ENCODE measurements at places on chromosomes 12 and 14.

DNA sequence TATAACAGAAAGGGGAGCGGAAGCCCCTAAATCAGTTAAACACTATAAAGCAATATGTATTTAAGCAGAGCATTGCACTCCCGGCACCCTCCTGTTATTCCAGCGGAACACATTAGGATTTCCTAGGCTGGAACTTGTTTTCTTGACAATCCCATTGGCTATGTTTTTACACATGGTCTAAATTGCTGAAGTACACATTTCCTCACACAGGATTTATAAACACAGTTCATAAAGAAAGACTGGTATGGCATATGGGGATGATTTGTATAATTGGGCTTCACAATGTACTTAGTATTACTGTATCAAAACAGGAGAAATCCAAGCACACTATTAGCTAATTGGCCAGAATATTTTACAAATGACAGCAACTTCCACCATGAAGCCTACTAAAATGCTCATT, 23.3 kb downstream of the PAX9 start:
- no peak for DNase-seq

DNA sequence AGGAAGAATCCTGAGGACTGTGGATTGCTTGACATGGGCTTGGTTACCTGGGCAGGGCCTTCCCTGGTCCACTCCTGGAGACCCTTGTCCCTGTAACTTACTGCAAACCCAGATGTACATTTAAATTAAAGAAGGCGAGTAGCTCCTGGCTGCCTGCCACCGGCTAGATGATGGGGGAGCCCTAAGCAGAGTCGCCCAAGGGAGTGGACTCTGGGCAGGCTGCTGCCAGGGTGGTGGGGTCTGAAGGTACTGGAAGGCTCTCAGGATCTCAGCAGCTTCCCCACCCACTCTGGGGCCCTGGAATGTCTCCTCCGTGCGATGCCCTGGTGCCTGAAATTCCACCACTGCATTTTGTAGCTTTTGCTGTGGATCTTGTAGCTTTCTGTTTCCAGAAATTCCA, 74.7 kb downstream of the FBXL14 start:
- no peak for DNase-seq

GRCh38 chr12:125124320-125124966, 59.2 kb downstream of the AACS start:
- DNase-seq: no peak

- no peak for DNase-seq
Measured at GRCh38 chr12:131454418-131455217, 256.3 kb upstream of the SFSWAP start.

GRCh38 chr12:95949477-95950206, 6.5 kb downstream of the AMDHD1 start:
- no peak for DNase-seq

- DNase-seq: peak; percentile 27
Measured at GRCh38 chr12:128783129-128783574, 40.6 kb downstream of the SLC15A4 start.

DNA sequence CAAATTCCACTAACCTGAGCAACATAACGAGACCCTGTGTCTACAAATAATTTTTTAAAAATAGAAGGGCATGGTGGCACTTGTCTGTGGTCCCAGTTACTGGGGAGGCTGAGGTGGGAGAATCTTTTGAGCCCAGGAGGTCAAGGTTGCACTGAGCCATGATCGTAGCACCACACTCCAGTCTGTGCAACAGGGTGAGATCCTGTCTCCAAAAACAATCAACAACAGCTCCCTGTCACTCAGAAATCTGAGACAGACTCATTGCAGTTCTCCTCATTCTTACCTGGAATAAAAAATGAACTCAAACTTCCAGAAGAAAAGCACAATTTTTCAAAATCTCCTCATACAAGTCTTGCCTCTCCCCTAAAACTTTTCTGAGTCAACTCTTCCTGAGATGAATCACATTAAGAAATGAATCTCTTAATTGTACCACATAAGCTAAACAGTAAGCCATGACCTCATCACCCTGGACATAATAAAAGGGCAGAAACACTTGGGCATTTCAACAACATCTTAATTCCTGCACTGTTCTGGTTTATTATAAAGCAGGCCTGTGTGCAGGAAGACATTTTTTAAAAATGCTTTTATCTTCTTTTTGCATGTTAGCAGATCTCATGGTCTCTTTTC, 214.3 kb upstream of the CDKN3 start:
- no peak for DNase-seq

- DNase-seq: no peak
Measured at GRCh38 chr12:76374386-76375020, 26.3 kb upstream of the BBS10 start.

GRCh38 chr12:66836623-66837310, 157.9 kb upstream of the GRIP1 start:
- no peak for DNase-seq

GRCh38 chr14:55349565-55349964, 62.1 kb downstream of the ATG14 start:
- DNase-seq: no peak

DNA sequence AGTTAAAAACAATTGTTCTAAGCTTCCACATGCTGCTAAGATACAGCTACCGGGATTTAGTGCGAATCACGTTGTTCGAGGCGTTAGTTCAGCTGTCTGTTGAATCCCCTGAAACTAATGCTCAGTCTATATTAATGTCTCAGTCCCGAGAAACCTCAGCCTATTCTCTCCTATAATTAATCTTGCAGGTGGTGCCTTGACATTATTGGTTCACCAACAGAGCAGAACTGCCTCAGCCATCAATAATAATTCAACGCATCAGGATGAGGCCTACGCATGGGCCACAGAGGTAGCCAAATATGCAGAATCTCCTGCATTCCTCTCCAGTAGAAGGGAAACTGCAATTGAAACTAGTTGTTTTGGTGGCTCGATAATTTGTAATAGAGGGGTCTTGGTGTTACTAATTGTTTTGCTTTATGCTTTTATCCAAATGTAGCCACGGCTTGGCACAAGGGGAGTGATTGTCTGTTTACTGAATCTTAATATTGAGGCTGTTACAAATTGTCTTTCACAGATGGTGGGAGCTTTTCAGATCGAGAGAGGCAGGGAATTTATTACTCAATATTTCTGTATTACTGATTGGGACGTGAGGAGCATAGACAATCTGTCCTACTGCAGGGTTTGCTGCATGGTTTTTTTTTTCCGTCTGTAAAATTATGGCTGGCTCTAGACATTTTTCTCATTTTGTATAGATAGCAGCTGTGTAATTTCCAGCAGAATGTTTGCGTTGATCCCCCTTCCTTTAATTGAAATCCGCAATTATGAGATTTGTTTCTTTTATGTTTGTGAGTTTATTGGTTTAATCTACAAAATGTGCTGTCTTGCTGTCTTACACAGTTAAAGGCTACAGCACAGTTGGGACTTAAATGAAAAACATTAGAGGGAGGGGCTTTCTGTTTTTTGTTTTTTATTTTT, 1036.5 kb upstream of the NOVA1 start:
- DNase-seq: no peak

GRCh38 chr14:59187802-59188460, 536 bp upstream of the DAAM1 start:
- no peak for DNase-seq

DNA sequence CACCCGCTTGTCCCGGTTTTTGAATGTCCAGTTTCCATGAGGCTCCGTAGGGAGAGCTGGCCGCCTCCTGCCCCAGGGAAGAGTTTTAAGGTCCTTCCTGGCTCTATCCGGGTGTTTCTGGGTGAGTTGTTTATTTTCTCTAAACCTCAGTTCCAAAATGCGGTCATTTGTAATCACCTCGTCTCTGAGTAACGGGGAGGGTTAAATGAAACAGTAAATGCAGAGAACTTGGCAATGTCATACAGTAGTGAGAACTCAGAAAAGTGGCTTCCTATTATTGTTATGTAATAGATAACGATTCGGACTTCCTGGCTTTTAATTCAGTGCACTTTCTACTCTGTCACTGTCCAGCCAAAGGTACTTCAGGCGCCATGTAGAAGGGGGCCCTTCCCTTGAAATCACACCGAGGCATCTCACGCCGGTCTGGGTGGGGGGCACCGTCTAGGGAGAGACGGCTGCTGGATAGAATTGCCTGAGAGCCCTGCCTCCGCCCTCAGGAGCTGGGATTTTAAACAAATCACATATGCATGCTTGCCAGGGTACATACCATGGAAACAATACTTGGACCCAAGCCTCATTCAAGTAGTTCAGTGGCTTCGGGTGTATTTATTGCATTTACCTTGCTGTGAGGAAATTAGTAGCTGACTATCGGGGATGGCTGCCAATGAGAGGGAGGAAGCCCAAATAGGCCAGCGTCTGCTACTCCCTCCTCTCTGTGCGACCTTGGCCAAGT, 26.4 kb downstream of the NOS1 start:
- no peak for DNase-seq

- DNase-seq: no peak
Measured at GRCh38 chr12:80830533-80831088, 107.1 kb downstream of the LIN7A start.

- DNase-seq: no peak
Measured at GRCh38 chr12:9906873-9907272, 25.3 kb downstream of the CLEC2A start.

DNA sequence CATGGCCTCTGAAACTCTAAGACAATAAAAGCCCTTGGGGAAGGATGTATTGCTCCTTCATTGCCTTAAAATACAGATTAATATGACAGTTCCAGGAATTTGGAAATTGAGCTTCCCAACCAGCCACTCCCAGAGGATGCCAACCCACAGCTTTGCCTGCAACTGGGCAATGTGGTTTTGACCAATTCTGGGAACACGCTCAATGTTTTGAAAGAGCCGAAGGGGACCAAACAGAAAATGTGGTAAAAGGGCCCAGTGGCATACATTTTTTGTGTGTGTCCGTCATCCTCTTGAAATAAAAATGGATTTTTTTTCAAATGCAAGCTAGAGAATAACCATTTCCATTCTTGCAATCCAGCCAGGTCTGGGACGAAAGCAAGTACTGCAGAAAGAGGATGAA, 88.3 kb upstream of the PLEKHG7 start:
- no peak for DNase-seq

GRCh38 chr14:24277071-24277470, 5.7 kb upstream of the RABGGTA start:
- no peak for DNase-seq

GRCh38 chr14:90299408-90299807, 32.3 kb downstream of the NRDE2 start:
- DNase-seq: no peak

DNA sequence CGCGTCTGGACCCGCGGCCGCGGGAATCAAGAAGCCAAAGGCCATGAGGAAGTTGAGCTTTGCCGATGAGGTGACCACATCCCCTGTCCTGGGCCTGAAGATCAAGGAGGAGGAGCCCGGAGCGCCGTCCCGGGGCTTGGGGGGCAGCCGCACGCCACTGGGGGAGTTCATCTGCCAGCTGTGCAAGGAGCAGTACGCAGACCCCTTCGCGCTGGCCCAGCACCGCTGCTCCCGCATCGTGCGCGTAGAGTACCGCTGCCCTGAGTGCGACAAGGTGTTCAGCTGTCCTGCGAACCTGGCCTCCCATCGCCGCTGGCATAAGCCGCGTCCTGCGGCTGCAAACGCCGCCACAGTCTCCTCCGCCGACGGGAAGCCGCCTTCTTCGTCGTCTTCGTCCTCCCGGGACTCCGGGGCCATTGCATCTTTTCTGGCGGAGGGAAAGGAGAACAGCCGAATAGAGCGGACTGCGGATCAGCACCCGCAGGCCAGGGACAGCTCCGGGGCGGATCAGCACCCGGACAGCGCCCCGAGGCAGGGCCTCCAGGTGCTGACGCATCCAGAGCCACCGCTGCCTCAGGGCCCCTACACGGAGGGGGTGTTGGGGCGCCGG, 1.0 kb downstream of the INSM2 start:
- DNase-seq: peak; percentile 75
